Stimulated activated CD4-positive, alpha-beta T cell treated with anti-CD3 and anti-CD28 coated beads, Interleukin-1b, Interleukin-23, amount 100 ng/mL, for 1 hour (primary cell): ENCODE measurements at places on chromosomes 7 and 10.

GRCh38 chr10:117174439-117175214, 22.7 kb upstream of the KCNK18 start:
- DNase-seq: peak; percentile 51

DNA sequence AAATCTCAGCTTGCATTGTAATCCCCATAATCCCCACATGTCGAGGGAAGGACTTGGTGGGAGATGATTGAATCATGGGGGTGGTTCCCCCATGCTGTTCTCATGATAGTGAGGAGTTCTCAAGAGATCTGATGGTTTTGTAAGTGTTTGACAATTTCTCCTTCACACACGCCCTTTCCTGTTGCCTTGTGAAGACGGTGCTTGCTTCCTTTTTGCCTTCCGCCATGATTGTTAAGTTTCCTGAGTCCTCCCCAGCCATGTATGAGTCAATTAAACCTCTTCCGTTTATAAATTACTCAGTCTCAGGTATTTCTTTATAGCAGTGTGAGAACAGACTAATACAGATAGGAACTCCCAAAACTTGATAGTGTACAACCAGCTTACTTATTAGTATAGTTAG, 98.6 kb downstream of the CREM start:
- no peak for DNase-seq

DNA sequence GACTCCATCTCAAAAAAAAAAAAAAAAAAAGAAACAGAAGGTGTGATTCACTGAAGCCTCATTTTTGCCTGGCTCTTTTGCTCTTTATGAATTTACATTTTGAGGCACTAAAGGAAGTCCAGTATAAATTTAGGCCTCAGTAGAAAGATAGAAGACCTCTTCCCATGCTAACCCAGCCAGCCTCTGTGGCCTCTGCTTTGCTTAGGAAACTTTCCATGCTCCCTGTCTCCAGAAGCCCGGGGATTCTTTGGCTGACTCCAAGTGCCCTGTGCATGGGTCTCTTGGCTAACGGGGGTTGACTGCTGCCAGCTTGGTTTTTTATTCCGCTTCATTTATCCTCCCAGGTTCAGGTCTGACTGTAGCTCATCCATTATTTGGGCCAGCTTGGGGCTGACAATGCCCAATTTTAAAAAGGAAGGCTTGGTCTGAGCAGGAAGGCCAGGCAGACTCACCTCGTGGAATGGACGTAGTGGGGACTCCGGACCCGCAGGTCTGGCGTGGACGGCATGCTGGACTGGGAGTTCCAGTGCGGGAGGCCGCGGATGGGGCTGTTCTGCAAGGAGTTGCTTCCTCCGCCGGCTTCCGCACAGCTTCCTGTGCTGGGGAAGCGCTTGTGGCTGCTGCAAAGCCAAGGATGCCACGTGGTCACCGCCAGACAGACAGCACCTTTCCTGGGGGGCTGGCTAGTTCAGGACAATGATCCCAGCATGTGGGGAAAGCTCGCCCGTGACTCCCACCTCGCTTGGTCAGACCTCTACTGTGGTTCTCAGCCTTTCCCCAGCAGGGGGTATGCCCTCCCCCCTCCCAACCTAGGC, 72.3 kb downstream of the PRPF18 start:
- no peak for DNase-seq

- DNase-seq: peak; percentile 46
Measured at GRCh38 chr7:27179503-27180430, 5.3 kb downstream of the HOXA11 start.

DNA sequence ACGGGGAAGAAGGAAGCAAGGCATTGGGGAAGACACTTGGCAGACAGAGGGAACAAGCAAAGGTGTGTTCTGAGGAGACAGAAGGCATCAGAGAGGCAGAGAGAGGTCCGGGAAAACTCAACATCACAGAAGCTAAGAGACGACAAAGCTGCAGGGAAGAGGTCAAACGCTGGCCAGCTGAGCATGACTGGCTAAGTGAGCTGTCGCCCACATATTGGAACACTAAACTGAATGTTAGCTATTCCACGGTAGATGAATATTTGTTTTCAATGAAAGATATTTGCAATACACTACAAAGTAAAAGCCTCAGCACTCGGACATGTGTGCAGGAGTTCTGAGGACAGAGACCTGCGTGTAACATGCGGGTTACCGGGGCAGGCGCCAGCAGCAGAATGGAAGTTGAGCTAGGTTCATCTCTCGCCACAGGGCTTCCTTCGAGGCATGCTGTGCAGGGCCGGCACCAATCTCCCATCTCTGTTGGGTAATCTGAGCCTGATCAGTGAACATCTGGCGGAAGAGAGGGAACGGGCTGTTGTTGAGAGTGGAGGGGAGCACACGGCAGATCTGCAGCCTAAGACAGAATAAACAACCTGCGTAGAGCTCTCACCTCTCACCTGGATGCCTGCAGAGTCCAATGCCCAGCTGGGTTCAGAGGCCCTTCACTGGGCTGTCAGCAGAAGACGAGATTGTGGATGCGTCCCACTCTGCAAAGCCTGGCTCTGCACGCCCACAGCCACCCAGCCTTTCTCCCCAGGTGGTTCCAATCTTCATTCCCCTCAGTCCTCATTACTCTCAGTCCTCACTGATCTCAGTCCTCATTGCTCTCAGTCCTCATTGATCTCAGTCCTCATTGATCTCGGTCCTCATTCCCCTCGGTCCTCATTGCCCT, 35.9 kb downstream of the INSIG1 start:
- DNase-seq: no peak

DNA sequence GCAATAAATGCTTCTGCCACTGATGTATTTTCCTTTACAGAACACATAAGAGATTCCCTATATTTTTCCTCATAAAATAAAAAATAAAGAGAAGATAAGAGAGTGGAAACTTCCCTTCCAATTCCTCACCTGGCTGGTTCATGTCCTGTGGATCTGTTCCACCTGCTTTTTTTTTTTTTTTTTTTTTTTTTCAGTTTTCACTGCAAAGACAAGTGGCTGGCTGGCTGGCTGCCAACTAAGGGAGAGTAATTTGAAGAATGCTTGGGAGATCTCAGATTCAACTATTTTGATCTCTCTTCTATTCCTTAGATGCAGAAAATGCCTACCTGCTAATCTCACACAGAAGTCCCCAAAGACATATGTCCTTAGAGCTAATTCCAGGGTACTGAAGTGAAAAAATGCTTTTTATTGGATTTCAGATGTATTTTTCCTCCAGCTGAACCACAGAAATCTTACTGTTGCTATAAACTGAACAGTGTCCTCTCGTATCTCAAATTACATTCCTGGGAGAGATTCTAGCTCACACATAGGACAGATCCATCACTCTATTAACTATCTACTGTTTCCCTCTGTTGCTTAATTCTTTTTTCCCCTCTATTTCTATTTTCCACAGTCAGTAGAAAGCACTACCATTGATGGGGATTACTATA, 120.8 kb downstream of the NRCAM start:
- DNase-seq: no peak

DNA sequence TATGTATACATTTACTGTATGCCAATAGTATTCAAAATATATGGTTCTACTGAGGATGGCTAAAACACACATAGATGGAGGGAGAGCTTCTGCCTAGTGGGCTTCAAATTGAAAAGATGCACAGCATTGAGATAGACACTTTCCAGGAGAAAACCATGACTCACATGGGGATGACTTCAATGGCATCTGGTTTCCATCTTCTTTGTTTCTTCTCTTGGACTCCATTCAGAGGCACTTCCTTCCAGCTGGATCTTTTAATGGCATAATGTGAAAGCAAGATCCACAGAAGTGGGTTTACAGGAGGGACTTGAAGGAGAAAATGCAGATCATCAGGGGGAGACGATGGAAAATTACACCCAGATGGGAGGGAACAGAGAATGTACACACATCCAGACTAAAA, 84.9 kb downstream of the ZNF365 start:
- DNase-seq: no peak

DNA sequence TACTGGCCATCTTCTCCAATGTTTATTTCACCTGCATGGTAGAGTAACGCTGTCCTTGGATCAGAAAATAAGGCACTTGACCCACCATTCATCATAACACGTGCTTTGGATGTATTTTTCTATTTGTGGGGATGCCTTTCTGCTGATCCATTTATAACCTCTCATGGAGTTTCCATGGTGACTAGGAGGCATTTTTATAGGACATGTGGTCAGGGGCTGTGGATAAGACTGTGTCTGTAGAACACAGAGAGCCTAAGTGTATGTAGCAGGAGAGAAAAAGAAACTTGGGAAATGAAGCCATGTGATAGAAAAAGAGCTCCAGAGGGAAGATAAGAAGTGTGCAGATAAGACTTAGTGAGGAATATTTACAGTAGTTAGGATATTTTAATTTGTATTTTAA, 184.2 kb downstream of the POU6F2 start:
- DNase-seq: no peak

DNA sequence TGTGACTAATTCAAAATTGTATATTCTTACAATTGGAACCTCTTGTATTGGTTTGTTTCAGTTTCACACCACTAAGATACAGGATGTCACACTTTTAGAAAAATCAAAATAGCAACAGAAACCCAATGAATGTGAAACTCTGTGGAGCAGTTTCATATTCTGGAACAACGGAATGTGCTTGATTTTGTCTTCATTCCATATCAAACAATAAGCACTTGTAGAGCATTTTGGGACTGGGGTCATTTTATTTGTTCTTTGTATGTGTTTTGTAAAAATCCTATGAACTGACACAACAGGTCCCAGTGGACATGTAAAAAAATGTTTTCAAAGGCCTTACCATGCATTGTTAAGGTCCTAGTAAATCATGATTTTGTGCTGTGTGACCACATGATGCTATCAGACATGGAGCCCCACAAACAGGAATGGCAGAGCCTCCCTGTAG, 123.1 kb downstream of the DKK1 start:
- DNase-seq: no peak

GRCh38 chr7:1322240-1323110, 89.8 kb downstream of the UNCX start:
- no peak for DNase-seq

- no peak for DNase-seq
Measured at GRCh38 chr10:118107040-118107439, 60.3 kb upstream of the RAB11FIP2 start.
